ENCODE measurements at places on chromosomes 1 and 21.

DNA sequence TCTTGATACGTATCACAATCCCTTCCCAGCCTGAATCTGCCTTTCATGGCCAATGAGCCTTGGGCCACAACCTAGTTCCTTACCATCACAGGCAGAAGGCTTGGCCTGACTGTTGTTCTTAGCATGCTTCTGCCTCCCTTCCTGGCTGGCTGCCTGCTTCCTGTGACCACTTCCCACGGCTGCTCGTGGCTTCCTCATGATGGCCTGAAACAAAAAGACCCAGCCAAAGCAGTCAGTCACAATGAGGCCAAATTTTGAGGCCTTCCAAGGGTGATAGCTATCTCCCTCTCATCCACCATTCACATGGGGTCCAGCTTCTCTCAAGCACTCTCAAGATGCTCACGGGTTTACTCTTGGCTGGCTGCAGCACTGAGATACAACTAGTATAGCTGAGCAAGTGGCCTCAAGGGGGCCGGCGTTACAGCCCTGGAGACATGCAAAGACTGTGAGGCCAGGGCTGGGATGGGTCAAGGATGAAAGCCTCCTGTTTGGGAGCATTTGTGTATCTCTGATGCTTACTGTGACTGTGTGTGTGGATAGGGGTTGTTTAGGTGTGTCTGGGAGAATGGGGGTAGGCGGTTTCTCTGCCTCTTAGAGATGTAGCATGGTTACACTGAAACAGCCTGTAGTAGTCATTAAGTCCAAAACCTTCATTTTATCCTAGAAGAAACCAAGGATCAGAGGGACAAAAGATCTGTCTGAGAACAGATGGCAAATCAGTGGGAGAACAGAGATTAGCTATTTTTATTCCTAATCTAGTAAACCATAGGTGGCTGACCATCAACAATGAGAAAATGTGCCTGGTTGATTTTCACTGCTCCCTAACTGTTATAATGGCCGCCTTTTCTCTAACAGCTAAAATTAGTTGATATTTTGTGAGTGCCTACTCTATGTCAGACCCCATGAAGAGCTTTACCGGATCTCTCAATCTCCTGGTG lies 5.4 kb upstream of the TOE1 start:
- DNase-seq = no peak

DNA sequence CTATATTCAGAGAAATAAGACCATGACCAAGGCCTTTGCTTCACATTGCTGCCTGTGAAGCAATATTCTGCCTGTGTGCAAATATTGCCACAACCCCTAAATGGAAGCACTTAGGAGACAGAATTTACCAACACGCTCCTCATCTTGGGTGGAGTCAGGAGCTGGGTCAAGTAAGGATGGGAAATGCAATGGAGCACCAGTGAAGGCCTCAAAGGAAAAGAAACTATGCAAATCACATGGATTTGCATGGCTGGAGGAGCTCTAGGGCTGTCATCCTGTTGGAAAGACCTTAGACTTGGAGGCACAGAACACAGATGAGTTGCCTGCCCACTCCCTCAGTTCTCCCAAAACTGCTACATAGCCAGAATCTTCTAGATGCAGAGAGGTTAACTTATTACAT lies 435.5 kb downstream of the SIPA1L2 start:
- DNase-seq = no peak

- no peak for DNase-seq
Observed at GRCh38 chr1:236501093-236501492, 22.7 kb upstream of the LGALS8 start.

GRCh38 chr1:204029016-204029415 lies 43.9 kb upstream of the SOX13 start:
- no peak for DNase-seq
